ENCODE measurements at places on chromosomes 11 and 22.

- DNase-seq, result no peak
These were observed 111.0 kb upstream of the ARHGAP42 start for GRCh38 chr11:100575860-100576717.

DNA sequence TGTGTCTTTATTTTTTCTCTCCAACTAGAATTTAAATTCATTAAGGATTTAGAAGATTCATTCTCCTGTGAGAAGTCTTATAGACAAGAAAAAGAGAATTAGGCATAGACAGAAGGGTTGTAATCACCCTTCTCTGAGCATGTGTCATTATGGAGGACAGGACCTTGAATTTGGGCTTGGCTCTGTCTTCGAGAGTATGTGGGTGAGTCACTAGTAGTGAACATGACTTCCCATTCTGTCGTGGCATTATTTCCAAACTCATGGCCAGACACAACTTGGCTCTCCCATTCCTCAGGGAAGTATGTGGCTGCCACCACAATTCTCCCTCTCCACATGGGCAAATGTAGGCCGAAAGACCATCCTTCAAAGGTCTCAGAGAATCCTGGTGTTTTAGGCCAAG lies 14.3 kb upstream of the ANKK1 start:
- no peak for DNase-seq

GRCh38 chr11:124108156-124108555 lies 7.1 kb upstream of the VWA5A start:
- no peak for DNase-seq

DNA sequence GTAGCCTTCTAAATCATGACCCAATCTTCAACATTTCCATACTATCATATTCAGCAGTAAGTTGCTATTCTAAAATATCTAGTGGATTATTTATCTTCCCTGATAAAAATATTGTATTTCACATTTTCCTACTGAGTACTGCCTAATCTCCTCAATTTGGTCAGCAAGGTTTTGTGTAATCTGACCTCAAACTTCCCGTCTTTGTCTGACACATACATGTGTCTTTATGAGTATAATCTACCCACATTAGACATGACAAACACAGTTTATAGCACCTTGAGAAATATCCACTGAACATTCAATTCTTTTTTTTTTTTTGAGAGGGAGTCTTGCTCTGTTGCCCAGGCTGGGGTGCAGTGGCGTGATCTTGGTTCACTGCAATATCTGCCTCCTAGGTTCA lies 113.7 kb upstream of the LUZP2 start:
- DNase-seq, result no peak

DNA sequence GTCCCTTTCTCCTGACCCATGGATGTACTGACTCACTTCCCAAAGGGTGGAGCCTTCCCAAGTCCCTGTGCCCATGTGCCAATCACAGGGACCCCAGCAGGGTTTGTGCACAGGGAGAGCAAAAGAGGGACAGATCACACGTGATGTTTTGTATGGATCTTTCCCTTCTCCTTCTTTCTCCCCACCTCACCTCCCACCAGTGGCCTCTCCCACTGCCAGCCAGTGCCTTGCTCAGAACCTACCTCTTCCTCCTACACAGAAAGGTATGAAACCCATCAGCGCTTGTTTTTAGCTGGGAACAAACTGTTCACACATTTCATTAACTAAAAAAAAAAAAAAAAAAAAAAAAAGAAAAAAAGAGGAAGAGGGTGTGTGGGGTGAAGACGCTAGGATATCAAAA lies 112.9 kb downstream of the DSCAML1 start:
- DNase-seq, result no peak

DNA sequence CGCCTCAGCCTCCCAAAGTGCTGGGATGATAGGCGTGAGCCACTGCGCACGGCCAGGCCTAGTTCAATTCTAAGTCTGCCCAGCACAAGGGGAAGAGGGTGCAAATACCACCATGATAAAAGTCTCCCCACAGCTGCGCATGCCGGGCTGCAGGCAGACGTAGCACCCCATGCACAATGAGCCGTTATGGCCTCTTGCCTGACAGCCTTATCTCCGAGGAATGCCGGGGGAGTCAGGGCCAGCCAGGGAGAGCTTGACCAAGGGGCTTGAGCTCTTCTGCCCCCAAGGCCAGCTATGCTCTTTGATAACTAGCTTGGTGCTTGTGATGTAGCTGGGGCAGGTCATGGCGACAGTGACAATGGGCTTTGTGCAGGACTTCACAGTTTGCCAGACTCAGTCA lies 13.7 kb upstream of the SCUBE1 start:
- no peak for DNase-seq

GRCh38 chr11:2996976-2997375 lies 4.8 kb upstream of the NAP1L4 start:
- DNase-seq, result no peak

- no peak for DNase-seq
These were observed 33.4 kb upstream of the PTPRJ start for GRCh38 chr11:47946682-47947559.

DNA sequence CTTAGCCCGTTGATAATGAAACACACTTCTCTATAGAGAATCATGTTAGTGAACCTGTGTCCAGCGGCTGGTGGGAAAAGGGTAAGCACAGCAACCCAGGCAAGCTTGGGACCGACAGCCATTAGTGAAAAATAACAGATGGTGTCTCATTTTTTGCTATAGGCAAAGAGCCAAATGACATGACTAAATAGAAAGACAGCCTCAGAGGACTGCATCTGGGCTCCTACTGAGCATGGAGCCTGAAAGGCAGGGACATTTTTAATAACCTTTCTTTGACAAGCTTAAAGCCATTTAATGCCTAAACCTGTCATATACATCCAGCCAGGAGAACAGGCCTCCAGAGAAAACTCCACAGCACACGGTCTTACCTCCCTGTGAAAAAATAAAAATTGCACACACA lies 67.0 kb downstream of the FANCF start:
- no peak for DNase-seq

- peak; percentile 69 for DNase-seq
These were observed 16.5 kb upstream of the PRR5 start for GRCh38 chr22:44685384-44686056.

- no peak for DNase-seq
These were observed 69.6 kb downstream of the PPP2R1B start for GRCh38 chr11:111696556-111696955.

DNA sequence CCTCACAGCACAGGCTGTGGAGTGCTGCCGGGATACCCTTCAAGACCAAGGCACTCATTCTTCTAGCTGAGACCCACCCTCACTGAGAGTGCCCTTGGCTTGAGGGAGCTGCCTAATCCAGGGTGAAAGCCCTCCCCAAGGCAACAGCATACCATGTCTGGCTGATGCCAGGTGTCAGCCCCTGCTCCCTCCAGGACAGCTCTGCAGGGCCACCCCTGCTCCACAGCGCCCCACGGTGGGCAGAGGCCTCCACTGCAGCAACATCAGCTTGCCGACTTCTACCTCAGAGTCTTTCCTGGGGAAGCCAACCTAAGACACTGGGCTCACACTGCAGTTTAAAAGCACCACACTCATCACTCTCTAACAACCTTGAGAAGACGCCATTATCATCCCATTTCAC lies 29.0 kb downstream of the TTLL1 start:
- no peak for DNase-seq

DNA sequence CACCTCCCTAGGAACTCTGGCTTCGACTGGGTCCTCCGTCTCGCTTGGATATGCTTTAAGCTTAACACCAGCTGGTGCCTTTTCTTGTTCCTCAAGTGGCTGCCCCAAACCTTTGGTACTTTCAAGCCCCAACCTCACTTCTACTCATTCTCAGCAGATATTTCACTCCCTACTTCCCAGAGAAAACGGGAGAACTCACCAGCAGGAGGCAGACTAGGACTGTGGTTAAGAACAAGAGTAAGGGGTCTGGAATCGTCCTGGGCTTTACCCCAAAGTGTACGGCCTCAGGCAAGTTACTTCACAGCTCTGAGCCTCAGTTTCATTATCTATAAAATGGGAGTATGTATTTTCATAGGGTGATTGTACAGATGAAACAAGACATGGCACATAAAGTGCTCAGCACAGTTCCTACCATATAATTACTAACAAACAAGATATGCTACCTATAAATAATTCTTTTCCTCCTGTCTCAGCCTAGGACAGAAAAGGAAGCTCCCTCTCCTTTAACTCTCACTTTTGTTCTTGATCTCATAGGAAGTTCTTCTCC lies 37.8 kb downstream of the PAMR1 start:
- DNase-seq, result no peak

- DNase-seq, result no peak
These were observed 144.4 kb upstream of the SESN3 start for GRCh38 chr11:95375451-95375850.

- DNase-seq, result no peak
These were observed 51.8 kb downstream of the CD6 start for GRCh38 chr11:61023086-61023965.

GRCh38 chr11:114166897-114167323 lies 107.4 kb downstream of the ZBTB16 start:
- DNase-seq, result no peak

GRCh38 chr11:34707462-34707840 lies 86.6 kb downstream of the EHF start:
- DNase-seq, result no peak

- DNase-seq, result peak; percentile 9
These were observed 405 bp downstream of the SFI1 start for GRCh38 chr22:31496735-31497146.

DNA sequence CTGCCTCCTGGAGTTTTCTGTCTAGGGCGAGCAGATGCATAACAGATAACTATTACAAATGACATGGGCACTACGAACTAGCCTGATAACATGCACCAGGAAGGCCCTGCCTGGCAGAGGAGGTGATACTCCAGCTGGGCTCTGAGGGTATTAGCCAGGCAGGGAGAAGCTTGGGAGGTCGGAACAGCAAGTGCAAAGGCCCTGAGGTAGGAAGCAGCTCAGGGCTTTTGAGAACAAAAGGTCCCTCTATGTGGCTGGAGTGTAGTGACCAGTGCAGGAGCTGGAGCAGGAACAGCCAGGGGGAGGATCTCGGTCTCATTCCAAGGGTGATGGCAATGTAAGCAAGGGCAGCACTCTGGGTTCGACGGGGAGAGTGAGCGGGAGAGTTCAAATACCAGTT lies 61.6 kb upstream of the TCF20 start:
- no peak for DNase-seq

GRCh38 chr22:48703265-48703941 lies 1124.3 kb downstream of the BRD1 start:
- DNase-seq, result no peak

DNA sequence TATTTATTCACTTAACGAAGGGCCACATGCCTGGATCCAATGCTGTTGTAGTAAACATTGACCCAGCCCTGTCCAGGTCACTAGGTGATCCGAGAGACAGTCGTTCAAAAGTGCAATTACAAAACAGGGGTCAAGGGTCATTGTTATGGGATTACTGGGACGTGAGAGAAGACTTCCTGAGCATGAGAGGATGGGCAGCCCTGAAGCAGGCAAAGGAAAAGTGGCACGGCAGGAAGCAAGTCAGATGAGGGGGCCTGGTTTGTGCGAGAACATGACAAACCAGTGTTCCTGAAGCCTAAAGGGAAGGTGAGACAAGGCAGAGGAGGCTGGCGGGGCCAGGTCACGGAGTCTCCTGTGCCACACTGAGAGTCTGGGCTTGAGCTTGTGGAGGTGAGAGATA lies 15.8 kb upstream of the MMP20 start:
- DNase-seq, result no peak

GRCh38 chr11:30322191-30322590 lies 713 bp upstream of the ARL14EP start:
- no peak for DNase-seq

DNA sequence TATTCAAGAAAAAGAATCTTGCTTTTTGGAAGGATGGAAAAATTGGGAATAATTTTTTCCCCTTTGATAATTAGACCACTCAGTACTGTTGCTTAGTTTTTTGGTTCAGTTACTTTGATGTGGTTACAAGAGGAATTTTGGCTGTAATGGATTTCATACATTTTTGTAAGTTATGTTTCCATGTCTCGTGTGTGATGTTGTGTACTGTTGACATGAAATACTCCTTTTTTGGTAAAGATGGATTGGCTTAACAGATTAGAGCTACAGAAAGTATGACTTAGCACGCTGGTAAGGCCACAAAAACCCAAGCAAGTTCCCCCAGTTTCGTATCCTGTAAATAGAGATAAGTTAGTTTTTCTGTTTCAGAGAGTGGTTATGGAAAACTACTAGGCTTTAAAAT lies 11.9 kb downstream of the TBCEL start:
- no peak for DNase-seq

- DNase-seq, result no peak
These were observed 35.5 kb downstream of the PIWIL4 start for GRCh38 chr11:94602430-94603372.

DNA sequence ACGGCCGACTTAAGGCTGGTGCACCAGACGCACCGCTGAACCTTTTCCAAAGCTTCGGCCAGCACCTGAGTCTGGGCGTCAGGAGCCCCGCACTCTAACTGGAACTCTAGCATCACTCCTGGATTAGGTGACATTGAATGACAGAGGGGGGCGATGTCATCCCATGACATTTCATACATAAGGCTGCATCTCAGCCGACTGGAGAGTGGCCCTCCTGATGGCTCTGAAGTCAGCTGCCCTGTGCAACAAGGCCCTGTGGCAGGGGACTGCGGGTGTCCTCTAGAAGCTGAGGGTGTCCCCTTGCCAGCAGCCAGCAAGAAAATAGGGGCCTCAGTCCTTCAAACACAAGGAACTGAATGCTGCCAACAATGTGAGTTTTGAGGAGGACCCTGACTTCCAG lies 10.1 kb upstream of the FADS3 start:
- DNase-seq, result no peak

GRCh38 chr11:109040303-109040702 lies 375.4 kb downstream of the DDX10 start:
- DNase-seq, result no peak

DNA sequence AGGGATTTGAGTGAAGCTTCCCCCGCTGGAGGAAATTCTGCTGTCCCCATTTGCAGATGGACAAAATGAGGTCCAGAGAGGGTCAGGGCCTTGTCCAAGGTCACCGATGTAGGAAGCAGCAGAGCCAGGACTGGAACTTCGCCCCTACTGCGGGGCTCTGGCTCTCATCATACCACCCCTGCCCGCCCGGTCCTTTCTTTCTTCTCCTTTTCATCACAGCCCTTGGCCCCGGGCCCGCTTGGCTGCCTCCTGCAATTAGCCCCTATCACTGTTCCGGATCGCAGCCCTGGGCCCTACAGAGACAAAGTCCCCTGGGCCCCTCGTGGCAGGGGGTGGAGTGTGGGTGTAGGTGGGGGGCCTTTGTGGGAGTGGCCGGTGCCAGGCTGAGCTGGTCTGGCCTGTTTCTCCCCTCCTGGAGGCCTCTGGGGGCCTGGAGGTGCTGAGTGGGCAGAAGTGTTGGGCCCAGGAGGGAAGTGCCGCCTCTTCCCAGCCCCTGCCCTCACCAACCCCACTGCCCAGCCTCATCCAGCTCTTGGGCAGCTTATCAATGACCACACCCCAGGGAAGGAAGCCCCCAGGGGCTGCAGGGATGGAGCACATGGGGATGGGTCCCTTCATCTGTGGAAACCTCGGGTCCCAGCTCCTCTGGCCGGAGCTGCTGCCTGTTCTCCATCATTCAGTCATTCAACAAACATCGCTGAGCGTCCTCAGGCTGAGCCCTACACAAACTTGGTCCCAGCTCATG lies 3.4 kb downstream of the EMID1 start:
- no peak for DNase-seq

- DNase-seq, result no peak
These were observed 17.5 kb upstream of the GCAT start for GRCh38 chr22:37790234-37790633.

- DNase-seq, result no peak
These were observed 169.6 kb upstream of the SYN3 start for GRCh38 chr22:33227791-33228190.
